ENCODE measurements at places on chromosomes 6 and 20.

GRCh38 chr20:52118016-52118623, 73.5 kb downstream of the ZFP64 start:
- DNase-seq: no peak

GRCh38 chr20:40953416-40953815, 75.2 kb upstream of the TOP1 start:
- no peak for DNase-seq

- peak; percentile 74 for DNase-seq
Observed at GRCh38 chr6:116246089-116246488, 7.8 kb downstream of the TSPYL4 start.

DNA sequence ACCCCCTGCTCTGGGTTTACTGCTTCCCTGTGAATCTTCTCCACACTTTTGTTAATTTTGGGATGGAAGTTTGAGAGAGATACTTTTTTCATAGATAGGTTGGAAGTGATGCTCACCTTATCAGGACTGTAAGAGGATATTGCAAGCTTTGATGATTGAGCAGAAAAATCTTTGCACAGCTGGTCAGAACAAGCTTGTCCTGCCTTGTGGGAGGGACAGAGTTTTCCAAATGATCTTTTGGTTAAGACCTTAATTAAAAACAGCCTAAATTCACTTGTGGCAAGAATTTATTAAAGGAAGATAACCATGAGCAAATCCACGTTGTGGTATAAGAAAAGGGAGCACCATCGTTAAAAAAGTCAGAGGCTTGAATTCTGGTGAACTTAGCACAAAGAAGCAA, 32.2 kb downstream of the E2F3 start:
- DNase-seq: no peak

DNA sequence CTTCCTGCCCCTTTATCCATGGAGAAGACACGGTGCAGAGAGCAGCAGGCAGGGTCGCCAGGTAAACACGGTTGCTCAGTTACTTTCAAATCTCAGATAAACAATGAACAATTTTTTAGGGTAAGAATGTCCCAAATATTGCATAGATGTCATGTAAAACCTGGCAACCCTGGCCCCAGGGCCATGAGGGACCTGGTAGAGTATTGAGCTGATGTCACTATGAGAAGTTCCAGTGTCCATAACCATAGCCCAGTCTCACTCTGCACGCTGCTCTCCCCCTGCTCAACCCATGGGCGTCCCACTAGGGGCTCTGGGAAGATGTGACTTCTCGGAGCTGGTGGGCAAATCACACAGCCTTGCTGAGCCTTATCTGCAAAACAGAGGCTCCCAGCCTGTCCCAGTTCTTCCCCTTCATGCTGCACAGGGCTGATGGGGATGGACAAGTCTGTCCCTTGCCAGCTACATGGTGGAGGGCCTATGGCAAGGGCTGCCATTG, 71.3 kb upstream of the TOP1 start:
- DNase-seq: no peak

DNA sequence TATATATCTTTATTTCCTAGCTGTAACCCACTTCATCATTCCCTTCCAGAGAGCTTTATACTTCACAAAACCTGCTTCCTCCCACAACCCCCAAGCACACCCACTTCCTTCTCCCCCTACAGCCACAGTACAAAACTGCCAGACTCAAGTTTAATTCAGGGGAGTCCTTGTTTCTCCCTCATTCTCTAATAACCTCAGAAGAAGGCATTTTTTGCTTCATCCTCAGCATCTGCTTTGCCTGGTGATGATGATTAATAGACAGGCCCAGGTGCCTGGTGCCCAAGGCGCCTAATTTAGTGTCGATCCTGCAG, 414.3 kb downstream of the KIF16B start:
- no peak for DNase-seq

- DNase-seq: no peak
Observed at GRCh38 chr20:2212456-2213015, 83.3 kb upstream of the TGM3 start.

DNA sequence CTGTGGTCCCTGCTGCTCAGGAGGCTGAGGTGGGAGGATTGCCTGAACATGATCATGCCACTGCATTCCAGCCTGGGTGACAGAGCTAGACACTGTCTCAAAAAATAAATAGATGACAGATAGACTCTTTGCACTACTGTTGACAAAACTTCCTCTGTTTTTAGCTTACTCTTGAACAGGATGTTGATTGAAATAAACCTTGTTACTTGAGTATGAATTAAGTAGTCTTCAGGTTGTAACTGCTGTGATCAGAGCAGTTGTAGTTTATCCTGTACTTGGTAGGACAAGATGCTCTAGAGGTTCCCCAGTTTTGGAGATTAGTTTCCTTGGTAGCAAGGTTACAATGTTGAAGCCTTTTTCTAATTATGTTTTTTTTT, 1.5 kb downstream of the GTF3C6 start:
- DNase-seq: no peak

- DNase-seq: peak; percentile 38
Observed at GRCh38 chr20:50403565-50404418, 106.4 kb upstream of the PTPN1 start.

DNA sequence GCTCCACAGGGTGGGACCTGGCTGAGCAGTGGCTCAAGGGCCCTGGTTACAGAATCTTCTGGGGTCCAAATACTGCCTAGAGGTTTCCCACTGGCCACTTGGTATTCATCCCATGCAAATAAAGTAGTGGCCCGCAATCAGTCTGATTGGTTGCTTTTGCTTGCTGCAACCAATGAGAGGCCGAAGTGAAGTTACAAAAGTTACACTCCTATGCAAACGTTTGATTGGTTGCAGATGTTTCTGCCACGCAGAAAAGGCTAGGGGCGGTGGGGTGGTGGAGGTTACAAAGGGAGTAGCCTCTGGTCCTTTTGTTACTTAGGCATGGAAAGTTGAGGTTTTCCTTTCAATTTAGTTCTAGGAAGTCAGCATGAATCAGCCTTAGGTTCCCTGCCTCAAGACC, 3.6 kb upstream of the NHLRC1 start:
- DNase-seq: no peak

DNA sequence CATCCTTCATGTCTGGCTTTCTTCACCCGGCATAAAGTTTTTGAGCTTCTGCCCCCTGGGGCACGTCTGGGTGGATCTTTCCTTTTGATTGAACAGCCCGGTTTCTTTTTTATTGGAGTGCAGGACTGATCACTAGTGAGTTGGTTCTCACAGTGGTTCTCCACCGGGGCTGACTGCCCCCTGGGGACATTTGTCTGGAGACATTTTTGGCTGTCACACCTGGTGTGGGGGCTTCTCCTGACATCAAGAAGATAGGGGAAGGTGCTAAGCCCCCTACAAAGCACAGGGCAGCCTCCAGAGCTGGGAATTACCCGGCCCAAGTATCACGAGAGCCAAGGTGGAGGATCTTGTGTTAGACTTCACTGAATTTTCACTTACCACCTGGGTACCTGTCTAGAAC, 25.7 kb upstream of the IRF4 start:
- no peak for DNase-seq
